ENCODE measurements at places on chromosomes 5 and 9.
A peak's percentile ranks its signal among the peaks of the same experiment; 100 is the strongest.

DNA sequence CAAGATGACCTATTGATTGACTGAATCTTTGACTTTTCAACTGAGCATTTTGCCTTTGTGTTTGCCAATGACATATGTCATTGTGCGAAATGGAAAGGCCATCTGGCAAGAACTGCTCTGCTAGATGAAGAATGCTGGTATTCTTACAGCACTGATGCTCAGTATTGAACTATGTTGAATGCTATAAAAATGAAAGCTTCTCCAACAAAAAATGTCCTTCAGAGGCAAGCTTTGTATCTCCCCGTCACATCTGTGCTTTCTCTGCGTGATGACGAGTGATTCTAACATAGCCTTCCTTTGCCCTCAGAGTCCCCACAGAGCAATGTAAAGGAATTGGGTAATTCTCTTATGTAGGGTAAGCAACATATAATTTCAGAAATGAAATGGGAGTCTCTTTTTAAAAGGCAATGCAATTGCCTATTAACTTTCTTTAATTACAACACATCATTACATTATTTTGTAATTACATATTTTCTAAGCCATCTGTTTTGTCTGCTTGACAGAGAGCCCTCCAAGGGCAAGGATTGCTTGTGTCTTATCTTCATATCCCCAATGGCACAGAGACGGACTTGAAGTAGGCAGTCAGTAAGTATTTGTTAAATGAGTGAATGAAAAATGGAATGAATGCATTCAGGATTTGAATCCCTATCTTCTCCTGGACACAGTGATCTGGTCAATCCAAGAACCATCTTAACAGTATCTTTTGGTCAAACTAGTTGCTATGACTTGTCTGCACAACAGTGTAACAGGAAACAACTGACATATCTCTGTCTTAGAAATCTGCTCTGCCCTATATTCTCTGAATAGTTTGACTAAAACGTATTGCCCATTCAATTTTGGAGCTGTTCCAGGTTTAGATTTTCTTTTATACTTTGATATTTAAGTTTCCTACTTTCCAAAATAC is 46.1 kb downstream of the ENC1 start:
- no peak for DNase-seq

DNA sequence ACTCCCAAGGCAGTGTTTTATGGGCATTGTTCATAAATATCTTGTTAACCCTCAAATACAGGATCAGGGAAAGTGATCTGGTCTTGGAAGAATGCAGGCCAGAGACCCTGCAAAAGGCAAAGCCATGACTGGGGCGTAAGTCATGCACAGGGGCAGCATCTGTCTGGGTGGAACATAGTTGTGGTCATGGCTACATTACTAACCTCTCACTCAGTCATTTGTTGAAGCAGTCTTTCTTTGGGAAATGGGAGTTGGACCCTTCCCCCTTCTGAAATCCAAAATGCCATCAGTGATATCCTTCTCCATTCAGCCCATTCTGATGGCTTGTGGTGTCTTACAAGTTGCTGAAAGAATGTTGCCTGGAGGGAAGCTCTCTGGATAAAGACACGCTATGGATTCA is 68.1 kb downstream of the GDNF start:
- DNase-seq, result peak; percentile 96

DNA sequence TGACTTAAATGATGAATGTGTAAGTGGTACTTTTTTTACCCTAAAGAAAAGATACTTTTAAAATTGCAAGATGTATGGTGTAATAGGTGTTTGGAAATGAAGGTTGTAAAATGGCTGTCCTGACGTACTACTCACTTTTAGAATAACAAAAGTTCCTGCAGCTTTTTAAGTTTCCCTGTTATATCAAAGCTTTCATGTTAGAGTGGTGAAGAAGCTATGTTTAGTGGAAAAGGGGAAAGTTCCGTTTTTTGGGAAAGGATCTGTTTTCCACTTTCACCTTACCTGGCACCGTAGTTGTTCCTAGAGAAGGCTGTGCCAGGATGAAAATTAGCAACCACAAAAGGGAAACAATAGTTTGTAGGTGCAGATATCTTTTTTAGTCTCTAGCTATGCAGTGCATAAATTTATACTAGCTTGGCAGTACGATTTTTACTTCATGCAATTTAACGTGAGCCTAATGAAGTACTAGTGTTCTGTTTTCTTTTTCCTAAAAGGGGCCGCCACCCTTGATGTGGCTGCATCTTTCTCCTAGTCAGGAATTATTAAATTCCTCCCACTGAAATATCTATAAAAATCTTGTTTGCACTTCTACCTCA is 1.3 kb downstream of the TNPO1 start:
- DNase-seq, result peak; percentile 43

DNA sequence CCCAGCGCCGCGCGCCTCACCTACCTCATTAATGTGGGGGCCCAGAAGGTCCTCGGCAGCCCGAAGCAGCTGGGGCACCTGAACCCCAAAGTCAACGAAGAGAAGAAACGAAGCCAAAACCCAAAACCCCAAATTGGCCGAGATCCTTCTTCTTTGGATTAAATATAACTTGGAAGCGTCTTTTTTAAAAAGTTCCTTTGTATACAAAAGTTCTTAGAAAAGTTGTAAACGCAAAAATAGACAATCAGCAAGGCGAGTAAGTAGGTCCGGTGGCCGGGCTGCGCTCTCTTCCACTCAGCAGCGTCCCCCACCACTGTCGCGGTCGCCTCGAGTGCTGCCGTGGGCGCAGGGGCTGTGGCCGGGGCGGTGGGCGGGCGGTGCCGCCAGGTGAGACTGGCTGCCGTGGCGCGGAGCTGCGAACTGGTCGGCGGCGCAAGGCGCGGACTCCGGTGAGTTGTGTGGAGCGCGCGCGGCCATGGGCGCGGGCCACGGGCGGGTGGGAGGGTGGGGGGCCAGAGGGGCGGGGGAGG is 360 bp downstream of the KLF4 start:
- DNase-seq, result no peak

DNA sequence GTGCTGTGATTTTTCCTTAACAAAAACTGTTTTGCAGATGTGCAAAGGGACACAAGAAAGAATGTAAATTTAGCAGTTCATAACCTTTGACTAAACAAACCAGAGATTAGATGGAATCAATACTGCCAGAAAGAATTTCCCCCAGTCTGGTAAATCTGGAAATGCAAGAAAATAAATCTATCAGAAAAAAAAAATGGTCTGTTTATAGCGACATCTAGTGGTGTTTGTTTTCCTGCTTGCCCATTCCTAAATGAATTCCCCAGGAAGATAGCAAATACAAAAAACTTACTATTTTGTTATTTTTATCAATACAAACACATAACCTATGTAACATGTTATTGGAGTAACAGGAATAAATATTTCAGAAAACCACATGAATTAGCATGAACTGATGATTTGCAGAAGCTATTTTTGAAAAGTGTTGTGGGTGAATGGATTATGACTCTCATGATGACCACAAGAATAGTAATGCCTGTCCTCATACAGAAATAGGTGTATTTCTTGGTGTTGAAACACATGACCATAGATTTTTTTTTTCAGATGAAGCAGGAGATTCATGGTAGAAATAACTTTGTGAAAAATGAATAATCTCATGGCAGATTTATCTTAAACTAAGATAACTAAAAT is 1703.8 kb downstream of the MAT2B start:
- peak; percentile 33 for DNase-seq

GRCh38 chr5:139911425-139912120 is 116.0 kb downstream of the PSD2 start:
- DNase-seq, result no peak

- DNase-seq, result no peak
These were observed 143.4 kb downstream of the PALM2AKAP2 start for GRCh38 chr9:109923471-109923760.

- DNase-seq, result no peak
These were observed 9.7 kb downstream of the SPINK1 start for GRCh38 chr5:147821766-147822165.

DNA sequence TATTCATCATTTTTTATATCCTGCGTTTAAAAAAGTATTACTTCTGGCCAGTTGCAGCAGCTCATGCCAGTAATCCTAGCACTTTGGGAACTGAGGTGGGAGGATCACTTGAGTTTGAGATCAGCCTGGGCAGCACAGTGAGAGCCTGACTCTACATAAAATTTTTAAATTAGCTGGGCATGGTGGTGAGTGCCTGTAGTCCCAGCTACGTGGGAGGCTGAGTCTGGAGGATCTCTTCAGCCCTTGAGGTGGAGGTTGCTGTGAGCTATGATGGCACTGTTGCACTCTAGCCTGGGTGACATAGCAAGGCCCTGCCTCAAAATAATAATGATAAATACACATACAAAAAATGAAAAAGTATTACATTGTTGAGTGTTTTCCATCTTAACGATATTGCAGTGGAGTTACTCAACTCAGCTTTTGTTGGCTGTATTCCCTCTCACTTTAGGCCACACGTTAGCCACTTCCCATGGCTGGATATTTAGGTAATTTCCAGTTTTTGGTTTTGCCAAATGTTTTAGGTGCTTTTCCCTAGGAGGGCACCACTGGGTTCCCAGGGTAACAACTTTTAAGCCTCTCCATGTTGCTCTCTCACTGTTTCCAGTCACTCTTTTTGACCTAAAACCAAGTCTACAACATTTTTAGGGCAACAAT is 20.6 kb downstream of the SHB start:
- peak; percentile 76 for DNase-seq

GRCh38 chr5:41338136-41338675 is 124.9 kb upstream of the C6 start:
- no peak for DNase-seq

DNA sequence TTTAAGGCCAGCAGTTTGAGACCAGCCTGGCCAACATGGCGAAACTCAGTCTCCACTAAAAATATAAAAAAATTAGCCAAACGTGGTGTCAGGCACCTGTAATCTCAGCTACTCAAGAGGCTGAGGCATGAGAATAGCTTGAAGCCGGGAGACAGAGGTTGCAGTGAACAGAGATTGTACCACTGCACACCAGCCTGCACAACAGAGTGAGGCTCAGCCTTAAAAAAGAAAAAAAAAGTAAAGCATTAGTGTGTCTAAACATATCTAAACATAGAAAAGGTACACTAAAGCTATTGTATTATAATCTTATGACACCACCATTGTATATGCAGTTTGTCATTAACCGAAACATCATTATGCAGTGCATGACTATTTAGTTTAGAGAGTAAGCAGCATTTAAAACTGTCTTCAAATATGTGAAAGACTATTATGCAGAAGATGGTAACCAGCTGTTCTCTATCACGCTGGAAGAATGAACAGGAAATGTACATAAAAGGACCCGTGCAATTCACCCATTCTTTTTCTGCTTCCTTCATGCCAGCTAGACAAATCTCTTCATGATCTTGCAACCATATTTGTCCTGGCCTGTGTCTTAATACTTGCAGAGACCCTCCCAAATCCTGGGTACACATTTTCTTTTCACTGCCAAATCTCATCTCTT is 58.6 kb downstream of the ITGA1 start:
- DNase-seq, result peak; percentile 41

GRCh38 chr5:5492087-5492933 is 69.8 kb downstream of the ICE1 start:
- DNase-seq, result peak; percentile 67

DNA sequence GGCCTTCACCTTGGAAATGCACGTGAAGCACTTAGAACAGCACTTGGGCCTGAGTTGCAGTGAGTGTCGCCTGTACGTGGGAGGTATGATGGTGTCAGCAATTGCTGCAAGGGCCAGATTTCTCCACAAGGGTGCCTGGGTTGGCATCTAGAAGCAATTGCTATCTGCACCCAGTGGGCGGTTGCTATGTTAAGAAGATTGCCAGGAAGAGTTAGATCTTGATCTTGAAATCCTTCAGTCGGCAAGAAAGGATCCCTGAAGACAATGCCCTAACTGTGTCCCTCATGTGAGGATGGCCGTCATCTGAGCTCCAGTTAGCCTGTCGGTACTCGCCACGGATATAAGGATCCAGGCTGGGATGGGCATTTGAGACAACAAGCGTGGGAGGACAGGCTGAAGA is 62.9 kb downstream of the MAMDC2 start:
- no peak for DNase-seq

DNA sequence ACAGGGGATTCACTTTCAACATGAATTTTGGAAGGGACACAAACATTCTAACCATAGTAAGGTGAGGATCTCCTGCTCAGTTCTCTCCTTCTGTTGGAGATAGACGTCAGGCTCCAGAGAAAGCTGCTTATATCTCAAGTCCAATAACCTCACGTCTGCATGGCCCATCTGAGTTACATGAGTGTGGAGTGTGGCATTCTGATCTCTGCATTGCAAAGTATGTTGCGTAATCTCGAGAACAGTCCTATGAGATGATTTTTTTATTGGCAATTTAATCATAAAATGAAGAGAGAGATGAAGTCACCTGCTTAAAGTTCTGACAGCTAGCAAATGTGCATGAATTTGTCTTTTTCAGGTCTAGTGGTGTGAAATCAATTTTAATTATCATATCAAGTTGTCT is 118.8 kb downstream of the SLC12A2 start:
- peak; percentile 16 for DNase-seq

All from GM23248 (cell line).